ENCODE measurements at places on chromosomes 4 and X. TPM values are rescaled to one million over a fixed set of nuclear protein-coding genes. Genes with fewer than 3 reads are reported as not detected.

Gene HDAC6
- total RNA-seq: 34.5 TPM

Gene CFP
- not detected for total RNA-seq

Gene NPY1R
- total RNA-seq: 4.9 TPM

- H3K27ac ChIP-seq: no peak overlapping the region
- no peaks in the 10 kb centered on the region for H3K27me3 ChIP-seq
- H3K4me3 ChIP-seq: no peak overlapping the region
- H3K4me1 ChIP-seq: no peaks in the 10 kb centered on the region
Measured at GRCh38 chr4:94744850-94745249, 12.9 kb upstream of the BMPR1B start.

DNA sequence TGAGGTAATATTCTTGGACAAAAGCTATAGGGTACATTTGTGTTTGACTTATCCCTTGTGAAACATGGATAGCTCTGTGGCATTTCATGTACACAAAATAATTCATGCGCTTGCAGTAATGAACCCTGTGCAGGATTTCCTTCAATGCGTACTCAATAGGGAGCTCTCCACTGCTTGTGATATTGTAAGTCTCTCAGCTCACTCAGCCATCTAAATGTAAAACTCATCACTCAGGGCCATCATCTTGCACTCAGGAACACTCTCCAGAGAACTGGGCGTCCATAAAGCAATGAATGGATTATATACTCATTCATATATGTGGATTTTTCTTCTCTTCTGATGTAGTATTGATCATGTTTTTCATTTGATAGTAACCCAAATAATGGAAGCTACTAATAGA lies 288.1 kb downstream of the DCTD start:
- H3K4me1 ChIP-seq: no peaks in the 10 kb centered on the region
- H3K4me3 ChIP-seq: no peak overlapping the region
- no peak for DNase-seq
- no peaks in the 10 kb centered on the region for H3K36me3 ChIP-seq
- H3K27ac ChIP-seq: no peak overlapping the region

GRCh38 chrX:47577424-47577823 lies 4.8 kb upstream of the TIMP1 start:
- no peaks in the 10 kb centered on the region for H3K36me3 ChIP-seq
- no peak overlapping the region for H3K4me3 ChIP-seq
- peaks cover 17% of the 10 kb centered on the region for H3K4me1 ChIP-seq
- no peak for DNase-seq
- no peaks in the 10 kb centered on the region for H3K27me3 ChIP-seq
- no peak overlapping the region for H3K27ac ChIP-seq

- H3K27me3 ChIP-seq: no peaks in the 10 kb centered on the region
- H3K4me3 ChIP-seq: no peak overlapping the region
- no peaks in the 10 kb centered on the region for H3K4me1 ChIP-seq
- no peak for DNase-seq
- no peaks in the 10 kb centered on the region for H3K36me3 ChIP-seq
- H3K27ac ChIP-seq: no peak overlapping the region
Measured at GRCh38 chrX:48043056-48043455, 28.4 kb downstream of the ZNF630 start.

GRCh38 chrX:19790829-19791228 lies 96.6 kb downstream of the SH3KBP1 start:
- H3K4me1 ChIP-seq: no peaks in the 10 kb centered on the region
- no peak overlapping the region for H3K27ac ChIP-seq
- DNase-seq: no peak
- no peaks in the 10 kb centered on the region for H3K27me3 ChIP-seq

DNA sequence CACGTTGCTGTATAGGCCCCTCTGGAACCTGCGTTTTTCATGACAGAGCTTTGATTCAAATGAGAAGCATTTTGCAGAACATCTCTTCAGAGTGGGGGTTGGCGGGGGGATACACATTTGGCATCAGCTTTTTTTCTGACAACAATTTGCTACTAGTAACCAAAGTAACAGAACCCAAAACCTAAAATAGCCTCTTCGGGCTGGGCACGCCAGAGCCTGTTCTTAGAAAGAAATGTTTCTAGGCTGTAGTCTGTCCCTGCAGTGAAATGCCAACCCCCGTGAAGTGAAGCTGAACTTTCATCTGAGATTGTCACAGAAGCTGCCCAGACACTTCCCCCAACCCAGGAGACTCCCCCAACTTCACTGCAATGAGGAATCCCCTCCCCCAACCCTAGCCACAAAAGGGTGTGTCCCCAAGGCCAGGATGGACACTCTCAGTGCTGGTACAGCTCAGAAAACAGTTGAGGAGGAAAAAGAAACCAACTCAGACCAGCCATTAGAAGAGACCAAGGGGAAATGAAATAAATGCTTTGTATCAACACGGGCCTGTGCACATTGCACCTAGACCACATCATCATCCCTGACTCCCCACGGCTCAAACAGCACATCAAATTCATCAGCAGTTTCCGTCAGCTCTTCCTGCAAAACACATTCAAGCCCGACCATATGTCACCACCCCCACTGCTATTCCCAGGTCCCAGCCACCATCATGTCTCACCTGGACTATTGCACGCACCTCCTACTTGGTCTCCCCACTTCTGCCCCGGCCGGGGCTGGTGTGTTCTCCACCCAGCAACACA lies 8.4 kb upstream of the MAN2B2 start:
- DNase-seq: no peak
- peaks cover 14% of the 10 kb centered on the region for H3K4me1 ChIP-seq
- no peak overlapping the region for H3K27ac ChIP-seq
- no peaks in the 10 kb centered on the region for H3K27me3 ChIP-seq
- H3K4me3 ChIP-seq: no peak overlapping the region
- H3K36me3 ChIP-seq: no peaks in the 10 kb centered on the region

DNA sequence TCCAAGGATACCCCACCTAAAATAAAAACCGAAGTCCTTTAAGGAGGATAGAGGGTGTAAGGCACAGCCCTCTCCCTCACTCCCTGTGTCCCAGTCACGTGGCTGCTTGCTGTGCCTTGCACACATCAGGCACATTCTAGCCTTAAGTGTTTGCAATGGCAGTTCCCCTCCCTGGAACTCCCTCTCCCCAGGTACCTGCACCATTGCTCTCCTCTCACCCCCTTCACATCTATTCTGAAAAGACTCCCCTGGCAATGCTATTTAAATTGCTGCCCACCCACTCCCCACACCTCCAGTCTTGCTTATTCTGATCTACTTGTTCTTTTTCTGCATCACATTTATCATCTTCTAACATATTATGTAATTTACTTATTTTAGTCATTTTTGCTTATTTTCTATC lies 91.6 kb upstream of the LNX1 start:
- H3K4me3 ChIP-seq: no peak overlapping the region
- no peaks in the 10 kb centered on the region for H3K27me3 ChIP-seq
- no peaks in the 10 kb centered on the region for H3K36me3 ChIP-seq
- no peak for DNase-seq

GRCh38 chr4:45155081-45155777 lies 428.9 kb upstream of the GNPDA2 start:
- no peaks in the 10 kb centered on the region for H3K4me1 ChIP-seq
- H3K27ac ChIP-seq: no peak overlapping the region
- H3K4me3 ChIP-seq: no peak overlapping the region
- DNase-seq: no peak
- H3K36me3 ChIP-seq: no peaks in the 10 kb centered on the region

DNA sequence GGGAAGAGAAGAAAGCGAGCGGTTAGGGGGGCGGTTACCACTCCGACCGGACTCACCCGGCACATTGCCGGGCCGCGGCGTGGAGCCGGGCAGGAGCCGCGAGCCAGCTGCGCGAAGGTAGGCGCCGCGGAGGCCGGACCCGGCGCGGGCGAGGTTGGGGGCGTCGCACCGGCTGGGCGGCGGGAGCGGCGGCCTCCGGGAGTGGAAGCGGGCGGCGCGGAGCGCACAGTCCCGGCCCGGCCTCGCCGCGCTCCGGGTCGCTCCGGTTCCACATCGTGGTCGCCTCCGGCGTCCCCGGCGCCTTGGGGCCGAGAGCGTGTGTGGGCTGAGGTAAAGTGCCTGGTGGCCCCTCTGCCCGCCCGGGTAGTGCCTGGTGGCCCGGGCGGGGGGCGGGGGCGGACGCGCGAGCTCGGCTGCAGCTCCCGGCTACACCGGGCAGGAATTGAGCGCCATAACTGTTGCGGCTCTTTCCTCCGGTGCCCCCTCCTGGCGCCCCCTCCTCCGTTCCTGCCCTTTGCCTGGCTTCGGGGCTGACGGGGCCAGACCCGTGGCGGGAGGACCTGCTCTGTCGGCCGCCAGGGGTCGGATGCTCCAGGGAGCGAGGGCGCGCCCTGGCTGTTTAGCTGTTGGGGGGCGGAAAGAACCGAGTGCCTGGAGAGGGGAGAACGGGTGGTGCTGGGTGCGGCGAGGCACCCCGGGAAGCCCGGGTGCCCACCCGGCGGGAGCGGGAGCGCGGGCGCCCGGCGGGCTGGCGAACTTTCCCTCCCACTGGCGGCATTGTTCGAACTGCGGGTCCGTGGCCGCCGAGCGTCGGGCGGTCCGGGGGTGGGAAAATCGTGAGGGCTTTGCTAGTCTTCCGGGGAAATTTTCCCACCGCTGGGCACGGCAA lies 626 bp downstream of the JADE3 start:
- no peaks in the 10 kb centered on the region for H3K36me3 ChIP-seq
- H3K4me3 ChIP-seq: peak overlapping the region; percentile 60
- peaks cover 25% of the 10 kb centered on the region for H3K4me1 ChIP-seq
- DNase-seq: peak; percentile 45

DNA sequence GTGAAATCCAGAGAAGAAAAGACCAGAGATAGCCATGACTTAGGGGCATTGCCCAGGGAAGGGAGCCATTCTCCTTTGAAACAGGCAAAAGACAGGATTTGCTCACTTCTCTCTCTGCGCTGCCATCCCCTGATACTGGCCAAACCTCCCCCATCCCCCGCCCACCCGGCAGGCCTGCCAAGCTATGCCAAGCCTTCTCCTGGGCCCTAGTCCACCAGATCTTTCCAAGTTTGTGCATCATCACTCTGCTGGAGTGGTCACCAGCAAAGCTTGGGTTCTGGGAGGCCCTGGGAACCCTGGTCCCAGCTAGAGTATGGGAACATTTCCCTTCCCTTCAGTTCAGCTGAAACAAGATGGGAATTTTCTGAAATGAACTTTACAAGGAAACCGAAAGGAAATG lies 18.4 kb downstream of the EFNB1 start:
- H3K4me3 ChIP-seq: no peak overlapping the region
- no peak for DNase-seq
- no peak overlapping the region for H3K27ac ChIP-seq

DNA sequence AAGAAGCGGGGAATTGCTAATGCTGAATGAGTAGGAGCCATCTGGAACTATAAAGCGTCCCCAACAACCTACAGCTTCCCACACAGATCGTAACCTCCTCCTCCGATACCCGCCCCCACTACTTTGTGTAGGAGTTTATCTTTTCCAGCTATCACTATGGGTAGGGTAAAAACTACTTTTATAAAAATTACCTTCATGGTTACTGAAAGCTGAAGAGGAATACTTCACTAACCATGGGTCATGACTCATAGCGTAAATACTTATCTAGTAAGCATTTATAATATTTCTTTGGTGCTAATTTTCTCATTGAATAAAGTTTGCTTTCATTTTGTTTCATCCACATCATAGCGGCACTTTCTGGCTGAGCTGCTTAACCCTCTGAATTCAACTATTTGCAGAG lies 79.4 kb upstream of the TNIP3 start:
- no peak overlapping the region for H3K4me3 ChIP-seq
- H3K27ac ChIP-seq: no peak overlapping the region
- DNase-seq: no peak
- no peaks in the 10 kb centered on the region for H3K36me3 ChIP-seq
- no peaks in the 10 kb centered on the region for H3K27me3 ChIP-seq

Measured in body of pancreas (tissue), 4 donors.